ENCODE measurements at places on chromosomes 2 and 18.

- no peak for DNase-seq
Observed at GRCh38 chr2:101107241-101107640, 43.9 kb downstream of the TBC1D8 start.

DNA sequence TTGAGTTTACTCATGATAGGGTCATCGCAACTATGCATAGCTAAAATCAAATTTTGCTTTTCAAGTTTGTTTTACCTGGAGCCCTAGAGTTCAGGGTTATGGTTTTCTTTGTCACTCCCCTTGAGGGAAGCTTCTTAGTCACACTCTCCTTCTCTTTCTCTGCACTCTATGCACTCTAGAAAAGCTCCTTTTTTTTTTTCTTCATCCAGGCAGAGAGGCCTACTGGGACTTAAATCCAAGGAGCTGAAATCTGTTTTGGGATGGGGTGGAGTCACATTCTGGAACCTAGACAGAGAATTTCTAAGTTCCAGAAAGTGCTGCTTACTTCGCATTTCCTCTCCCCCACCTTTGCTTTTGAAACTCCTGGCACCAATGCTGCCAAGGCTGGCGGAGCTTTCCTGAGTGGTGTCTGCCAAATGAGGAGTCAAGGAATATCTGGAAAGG is 19.1 kb upstream of the IL18R1 start:
- no peak for DNase-seq

DNA sequence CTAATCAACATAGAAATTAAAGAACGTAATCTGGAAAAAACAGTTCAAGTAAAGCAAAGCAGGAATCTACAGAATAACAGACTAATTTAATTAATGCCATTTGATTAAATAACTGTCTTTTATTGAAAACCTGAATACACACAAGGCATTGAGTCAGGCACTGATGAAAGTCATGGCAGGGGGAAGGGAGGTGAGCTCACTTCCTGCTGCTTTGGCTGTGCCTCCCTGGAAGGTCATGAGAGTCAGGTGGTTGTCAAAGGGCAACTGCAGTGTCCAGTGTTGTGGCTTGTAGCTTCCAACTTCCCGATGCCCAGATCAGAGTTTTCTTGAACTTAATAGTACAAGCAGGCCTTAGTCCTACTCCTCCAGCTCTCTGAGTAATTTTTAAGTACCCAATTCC is 180.9 kb downstream of the PID1 start:
- peak; percentile 33 for DNase-seq

- peak; percentile 69 for DNase-seq
Observed at GRCh38 chr2:234289834-234290590, 206.9 kb downstream of the ARL4C start.

DNA sequence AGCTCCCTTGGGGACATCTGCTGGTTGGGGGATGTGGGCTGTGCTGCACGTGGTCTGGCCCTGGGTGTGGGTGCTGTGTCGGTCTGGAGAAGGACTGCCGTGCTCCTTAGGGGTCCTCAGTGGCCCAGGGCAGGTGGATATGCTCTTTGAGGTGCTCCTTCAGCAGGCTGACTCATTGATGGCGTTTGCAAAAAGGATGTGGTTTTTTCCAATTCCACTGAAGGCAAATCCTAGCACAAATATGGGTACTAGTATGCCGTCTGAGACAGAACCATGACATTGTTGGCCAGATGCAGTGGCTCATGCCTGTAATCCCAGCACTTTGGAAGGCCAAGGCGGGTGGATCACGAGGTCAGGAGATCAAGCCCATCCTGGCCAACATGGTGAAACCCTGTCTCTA is 3.3 kb downstream of the PPP1R7 start:
- DNase-seq: peak; percentile 45

DNA sequence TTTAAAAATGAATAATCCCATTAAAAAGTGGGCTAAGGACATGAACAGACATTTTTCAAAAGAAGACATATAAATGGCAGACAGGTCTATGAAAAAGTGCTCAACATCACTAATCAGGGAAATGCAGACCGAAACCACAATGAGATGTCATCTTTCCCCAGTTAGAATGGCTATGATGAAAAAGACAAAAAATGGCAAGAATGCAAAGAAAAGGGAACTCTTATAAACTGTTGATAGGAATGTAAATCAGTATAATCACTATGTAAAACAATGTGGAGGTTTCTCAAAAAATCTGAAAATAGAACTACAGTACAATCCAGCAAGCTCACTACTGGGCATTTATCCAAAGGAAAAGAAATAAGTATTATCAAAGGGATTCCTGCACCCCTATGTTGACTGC is 169.2 kb downstream of the METTL4 start:
- DNase-seq: peak; percentile 89

GRCh38 chr18:59272891-59273758 is at the start of gene RAX:
TSS of gene RAX (minus strand) at chr18:59273454. CDS start at chr18:59273206, 248 bp downstream.
- DNase-seq: peak; percentile 9

GRCh38 chr2:169349535-169349934 is 12.8 kb downstream of the LRP2 start:
- DNase-seq: no peak

GRCh38 chr2:104583811-104584210 is 270.1 kb upstream of the POU3F3 start:
- DNase-seq: no peak

- peak; percentile 1 for DNase-seq
Observed at GRCh38 chr2:81389203-81389602, 1084.7 kb upstream of the LRRTM1 start.

DNA sequence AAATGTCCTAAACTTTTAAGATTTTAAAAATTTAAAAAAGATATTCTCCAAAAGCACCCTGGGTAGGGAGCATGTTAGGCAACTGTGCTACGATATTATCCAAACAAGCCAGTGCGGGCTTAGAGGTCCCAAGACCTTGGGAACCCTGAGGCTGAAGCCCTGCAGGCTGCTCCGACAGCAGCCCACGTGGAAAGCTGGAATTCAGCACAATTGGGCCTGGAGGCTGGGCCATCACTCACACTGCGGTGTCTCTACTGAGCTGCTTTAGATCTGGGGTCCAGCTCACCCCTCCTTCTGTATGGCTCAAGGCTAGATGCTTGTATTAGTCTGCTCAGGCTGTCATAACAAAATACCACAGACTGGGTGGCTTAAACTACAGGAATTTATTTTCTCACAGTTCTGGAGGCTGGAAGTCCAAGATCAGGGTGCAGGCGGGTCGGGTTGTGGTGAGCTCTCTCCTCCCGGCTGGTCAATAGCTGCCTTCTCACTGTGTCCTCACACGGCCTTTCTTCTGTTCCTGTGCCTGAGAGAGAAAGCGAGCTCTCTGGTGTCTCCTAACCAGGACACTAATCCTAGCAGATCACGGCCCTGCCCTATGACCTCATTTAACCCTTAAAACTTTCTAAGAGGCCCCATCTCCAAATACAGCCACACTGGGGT is 42.5 kb downstream of the DPYSL5 start:
- no peak for DNase-seq

- DNase-seq: no peak
Observed at GRCh38 chr18:32391126-32391525, 79.6 kb downstream of the GAREM1 start.

DNA sequence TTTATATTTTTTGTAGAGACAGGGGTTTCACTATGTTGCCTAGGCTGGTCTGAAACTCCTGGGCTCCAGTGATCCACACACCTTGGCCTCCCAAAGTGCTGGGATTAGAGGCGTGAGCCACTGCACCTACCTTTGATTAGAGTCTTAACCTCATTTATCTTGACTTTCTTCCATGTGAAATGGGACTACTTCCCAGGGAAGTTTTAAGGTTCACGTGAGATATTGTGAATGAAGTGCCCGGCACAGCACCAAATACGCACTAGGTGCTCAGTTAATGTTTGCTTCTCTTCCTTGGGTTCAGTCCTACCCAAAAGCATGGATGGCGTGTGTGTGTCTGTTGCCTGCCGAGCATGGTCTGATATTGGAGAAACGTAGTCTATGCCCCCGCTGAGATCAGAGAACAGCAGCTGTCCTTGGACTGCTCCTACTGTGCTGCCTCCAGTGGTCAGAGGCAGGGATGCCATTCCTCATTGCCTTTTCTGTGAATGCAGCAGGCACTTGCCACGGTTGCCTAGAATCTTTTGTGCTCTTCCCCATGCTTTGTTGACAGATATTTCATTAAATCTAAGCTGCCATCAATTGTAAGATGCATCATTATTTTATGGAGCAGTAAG is 12.3 kb upstream of the TFCP2L1 start:
- DNase-seq: peak; percentile 42

- no peak for DNase-seq
Observed at GRCh38 chr18:10121028-10121427, 207.2 kb downstream of the VAPA start.

DNA sequence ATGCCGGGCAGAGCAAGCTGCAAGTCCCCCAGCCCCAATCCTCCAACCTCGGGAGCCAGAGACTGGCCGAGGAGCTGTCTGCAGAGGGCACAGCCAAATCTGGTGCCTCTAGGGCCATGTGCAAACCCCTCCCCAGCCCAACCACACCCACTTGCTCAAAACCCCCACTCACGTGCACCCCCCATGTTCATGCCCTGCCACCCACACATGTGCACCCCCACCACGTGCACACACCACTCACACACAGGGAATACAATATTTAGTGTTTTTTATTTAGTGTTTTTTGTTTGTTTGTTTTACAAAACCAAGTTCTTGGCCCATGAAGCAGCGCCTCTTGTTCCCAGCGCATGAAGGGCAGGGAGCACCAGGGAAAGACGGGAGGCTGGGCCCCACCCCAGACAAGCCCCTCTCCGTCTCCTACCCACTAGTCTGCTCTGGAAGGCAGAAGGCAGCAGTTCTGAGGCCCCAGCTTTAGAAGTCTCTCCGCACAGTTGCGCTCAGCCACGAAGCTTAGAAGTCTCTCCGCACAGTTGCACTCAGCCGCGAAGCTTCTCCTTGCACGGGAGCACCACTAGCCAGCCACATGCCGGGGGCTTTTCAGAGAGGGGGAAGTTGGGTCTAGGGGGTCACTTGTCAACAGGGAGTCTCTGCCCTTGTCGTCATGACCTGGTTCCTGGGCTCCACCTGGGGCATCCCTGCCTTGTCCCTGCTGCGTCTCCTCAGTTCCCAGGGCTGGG is 276.1 kb upstream of the HDAC4 start:
- DNase-seq: no peak

GRCh38 chr2:165044505-165045303 is 89.4 kb upstream of the SLC38A11 start:
- DNase-seq: no peak

- peak; percentile 74 for DNase-seq
Observed at GRCh38 chr18:23515911-23516546, 12.7 kb downstream of the RMC1 start.

DNA sequence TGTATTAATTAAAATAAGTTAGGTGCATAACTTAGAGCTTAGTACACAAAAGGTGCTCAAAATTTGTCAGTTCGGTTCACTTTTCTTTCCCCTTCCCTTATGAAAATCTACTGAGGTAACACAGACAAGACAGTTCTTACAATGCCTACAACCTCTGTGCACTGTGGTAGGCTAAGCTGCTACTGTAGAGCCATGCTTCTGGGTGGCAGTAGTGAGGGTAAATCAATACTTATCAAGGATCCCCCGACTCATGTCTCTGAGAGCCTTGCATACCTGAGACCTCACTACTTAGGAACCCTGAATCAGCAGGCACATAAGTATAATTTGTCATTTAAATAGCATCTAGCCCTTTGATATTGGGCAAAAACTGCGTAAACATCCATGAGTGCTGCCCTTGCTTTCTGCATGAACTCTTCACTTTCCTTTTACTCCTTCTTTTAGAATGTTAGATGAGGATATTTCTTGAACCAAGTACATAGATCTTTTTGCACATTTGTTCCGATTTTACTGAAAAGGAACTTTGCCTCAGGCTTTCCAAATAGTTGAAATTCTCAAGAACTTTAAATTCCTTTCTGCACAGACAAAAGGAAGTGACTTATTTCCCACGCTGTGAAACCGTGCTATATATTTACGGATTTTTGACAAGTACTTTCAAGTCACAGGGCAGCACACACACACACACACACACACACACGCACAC is 234.4 kb downstream of the TRIB2 start:
- peak; percentile 84 for DNase-seq

DNA sequence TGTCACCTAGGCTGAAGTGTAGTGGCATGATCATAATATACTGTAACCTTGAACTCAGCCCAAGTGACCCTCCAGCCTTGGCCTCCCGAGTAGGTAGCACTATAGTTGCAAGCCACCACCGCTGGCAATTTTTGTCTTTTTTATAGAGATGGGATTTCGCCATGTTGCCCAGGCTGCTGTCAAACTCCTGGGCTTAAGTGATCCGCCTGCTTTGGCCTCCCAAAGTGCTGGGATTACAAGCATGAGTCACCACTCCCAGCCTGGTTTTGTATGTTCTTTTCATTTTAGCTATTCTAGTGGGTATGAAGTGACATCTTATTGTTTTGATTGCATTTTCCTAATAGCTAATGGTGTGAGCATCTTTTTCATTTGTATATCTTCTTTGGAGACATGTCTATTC is 11.3 kb upstream of the EXOC6B start:
- peak; percentile 75 for DNase-seq

DNA sequence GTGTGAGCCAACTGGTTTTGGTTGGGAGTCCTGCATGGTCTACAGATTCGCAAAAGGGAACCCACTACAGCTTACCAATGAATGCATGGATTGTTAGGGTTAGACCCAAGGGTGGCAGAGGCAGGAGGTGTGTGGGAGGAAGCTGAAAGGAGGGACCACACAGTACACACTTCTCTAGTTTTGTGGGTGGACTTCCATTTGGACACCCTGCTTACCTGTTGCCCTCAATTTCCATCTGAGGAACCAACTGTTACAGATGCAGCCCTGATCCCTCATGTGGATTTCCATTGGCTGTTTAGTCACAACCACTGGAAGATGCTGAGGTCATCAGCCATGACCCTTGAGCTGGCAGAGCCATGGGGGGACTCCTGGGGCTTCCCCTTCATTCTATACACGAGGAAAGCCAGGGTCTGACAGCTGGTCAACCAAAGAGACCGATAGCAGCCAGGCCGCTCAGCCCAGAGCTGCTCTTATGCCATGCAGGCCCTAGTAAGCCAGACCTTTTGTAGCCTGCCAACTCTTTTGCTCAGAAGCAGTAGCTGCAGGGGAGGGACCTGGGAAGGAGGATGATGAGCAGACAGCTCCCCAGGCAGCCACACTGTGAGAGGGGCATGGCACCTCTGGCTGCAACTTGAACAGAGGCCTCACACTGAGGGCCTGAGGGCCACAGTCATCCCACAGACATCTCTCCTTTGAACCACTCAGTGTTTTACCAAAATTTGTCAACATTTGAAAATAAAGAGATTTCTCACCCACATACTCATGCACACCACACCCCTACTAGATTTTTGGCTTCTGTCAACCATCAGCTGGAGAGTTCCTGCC is 162.1 kb downstream of the SETBP1 start:
- DNase-seq: no peak

DNA sequence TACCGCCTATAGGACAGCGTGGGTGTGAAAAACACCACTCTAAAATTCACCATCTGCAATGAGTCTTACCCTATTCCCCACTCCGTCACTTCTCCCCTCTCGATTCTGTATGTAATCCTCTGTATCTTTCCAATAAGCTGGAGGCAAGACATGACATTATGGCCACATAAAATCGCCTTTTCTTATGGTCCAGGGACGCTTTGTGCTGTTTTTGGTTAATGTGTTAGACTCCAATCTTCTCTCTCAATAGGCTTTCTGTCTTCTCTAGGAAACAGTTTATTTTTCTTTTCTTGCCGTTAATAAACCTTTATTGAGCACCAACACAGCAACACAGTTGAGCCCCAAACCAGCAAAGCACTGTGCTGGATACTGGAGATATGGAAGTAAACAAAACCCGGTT is 37.9 kb upstream of the ZCCHC2 start:
- no peak for DNase-seq

GRCh38 chr2:14706201-14706600 is 73.7 kb downstream of the LRATD1 start:
- no peak for DNase-seq

Measured in iris pigment epithelial cell (primary cell).